H7 (cell line): ENCODE measurements at places on chromosomes 1 and 21. TPM values are rescaled to one million over a fixed set of nuclear protein-coding genes. Genes with fewer than 3 reads are reported as not detected.

The HMGCS2 gene
- not detected in 2 replicates for total RNA-seq

The KRTAP13-2 gene
- total RNA-seq, result not detected in 2 replicates

The XCL2 gene
- total RNA-seq, result not detected in 2 replicates

The ATP6V1G3 gene
- not detected in 2 replicates for total RNA-seq

DNA sequence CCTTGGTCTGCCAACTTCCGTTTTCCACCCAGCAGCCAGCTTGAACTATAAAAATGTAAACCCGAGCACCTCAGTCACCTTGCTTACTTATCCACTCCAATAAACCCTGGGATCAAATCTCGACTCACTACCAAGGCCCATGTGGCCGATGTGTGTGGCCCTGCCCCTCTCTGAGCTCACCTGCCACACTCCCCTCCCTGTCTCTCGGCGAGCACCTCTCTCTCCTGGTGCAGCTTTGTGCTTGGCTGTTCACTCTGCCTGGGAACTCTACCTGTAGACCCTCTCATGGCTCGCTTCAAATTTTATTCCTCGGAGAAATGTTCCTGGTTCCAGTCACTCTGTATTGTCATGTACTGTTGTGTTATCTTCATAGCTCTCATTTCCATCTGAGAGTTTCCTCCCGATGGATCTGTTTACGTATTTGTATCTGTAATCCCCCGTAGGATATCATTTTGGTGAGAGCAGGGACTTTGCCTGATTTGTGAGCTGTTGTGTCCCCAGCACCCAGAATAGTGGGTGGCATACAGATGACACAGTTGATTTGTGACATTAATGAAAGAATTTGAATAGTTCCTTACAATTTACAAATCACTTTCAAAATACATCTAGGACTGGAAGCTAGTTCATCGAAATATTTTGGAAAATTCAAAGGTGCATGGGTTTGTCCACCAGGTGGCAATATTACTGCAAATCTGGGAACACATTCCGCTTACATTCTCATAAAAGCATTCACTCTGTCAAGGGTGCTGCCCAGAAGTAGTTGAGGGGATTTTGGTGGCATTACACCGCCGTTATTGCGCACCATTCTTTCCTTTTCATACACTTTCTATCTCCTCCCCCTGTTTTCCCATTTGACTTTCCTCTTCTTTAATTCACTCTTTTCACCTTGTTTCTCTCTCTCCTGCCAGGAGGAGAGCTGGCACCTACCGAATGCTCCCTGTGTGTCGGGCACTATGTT is 95.3 kb downstream of the ABCA4 start:
- peak; percentile 68 for DNase-seq

GRCh38 chr1:4312024-4312423 is 342.4 kb upstream of the AJAP1 start:
- no peak for DNase-seq

DNA sequence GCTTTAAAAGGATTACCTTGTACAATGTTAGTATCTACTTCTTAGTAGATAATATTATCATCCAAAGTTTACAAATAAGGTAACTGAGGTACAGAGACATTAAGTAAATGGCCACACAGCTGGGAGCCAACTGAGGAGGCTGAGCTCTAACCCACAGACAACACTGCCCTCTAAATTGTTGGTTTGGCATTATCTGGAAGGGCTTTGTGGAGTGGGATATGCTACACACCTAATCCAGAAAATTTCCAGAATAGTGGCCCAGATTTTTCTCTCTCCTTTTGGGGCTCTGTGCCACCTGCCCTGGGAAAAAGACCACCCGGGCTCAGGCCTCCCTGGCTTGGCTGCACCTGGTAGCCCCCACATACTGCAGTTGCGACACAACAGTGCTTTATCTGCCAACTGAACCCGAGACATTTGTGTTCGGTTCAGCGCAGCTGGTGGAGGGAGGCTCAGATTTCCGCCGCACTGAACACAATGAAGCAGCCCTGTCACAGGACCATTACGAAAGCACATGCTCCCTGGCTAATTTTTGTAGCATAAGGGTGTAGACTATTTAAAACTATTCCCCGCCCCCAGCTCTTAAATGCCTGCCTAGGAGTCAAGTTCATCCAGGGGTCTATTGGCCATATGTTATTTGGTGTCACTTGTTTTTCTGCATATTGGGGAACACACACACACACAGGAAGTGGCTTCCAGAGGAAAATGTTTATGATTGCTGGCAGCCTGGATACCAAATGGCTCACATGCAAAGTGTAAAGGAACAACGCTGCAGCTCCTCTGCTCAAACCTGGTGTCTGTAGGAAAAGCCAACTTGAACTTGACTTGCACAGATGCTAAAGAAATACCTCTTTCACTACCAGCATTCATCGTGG is 92.3 kb upstream of the ESRRG start:
- DNase-seq, result no peak

GRCh38 chr1:17752356-17752755 is 2.8 kb upstream of the ACTL8 start:
- no peak for DNase-seq

GRCh38 chr1:225156254-225156653 is 226.8 kb downstream of the DNAH14 start:
- DNase-seq, result no peak

GRCh38 chr1:168881656-168882260 is 152.8 kb upstream of the DPT start:
- DNase-seq, result no peak

DNA sequence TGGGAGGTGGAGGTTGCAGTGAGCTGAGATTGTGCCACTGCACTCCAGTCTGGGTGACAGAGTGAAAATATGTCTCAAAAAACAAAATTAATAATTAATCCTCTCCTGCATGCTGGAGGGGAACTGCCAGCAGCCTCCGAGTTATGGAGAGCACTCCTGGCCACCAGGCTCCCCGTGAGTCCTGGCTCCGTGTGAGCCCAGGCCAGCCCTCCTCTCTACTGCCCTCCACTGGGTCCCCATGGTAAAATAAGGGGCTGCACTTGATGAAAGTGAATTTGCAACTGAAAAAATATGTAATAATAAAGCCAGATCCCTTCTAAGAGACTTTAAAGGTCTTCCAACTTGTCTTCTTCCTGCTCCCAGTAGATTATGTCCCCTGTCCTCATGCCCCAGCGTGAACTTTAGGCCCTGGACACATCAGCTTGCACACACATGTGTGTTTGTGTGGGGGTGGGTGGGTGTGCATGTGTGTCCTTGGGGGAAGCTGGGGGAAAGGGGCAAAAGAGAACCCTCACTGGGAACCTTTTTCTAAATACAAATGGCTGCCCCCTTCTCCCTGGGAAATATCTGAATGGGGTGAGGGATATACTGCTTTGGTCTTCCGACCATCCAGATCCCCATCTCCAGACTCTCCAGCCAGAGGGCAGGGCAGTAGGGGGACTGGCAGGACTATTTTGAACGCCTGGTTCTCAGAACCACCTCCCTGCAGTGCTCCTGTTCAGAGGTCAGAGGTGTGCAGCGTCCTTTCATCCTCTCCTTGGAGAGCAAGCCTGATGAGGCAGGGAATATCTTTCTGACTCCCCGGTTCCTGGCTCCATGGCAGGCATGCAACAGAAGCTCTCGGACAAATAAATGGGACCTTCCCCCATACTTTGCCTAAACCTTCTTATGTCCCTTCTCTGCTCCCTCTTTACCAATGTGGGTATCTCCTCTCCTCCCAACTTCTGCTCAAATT is 26.2 kb downstream of the NEK2 start:
- no peak for DNase-seq

GRCh38 chr1:93328809-93329760 is 16.6 kb upstream of the DR1 start:
- no peak for DNase-seq
